ENCODE measurements at places on chromosomes 3 and 15.

DNA sequence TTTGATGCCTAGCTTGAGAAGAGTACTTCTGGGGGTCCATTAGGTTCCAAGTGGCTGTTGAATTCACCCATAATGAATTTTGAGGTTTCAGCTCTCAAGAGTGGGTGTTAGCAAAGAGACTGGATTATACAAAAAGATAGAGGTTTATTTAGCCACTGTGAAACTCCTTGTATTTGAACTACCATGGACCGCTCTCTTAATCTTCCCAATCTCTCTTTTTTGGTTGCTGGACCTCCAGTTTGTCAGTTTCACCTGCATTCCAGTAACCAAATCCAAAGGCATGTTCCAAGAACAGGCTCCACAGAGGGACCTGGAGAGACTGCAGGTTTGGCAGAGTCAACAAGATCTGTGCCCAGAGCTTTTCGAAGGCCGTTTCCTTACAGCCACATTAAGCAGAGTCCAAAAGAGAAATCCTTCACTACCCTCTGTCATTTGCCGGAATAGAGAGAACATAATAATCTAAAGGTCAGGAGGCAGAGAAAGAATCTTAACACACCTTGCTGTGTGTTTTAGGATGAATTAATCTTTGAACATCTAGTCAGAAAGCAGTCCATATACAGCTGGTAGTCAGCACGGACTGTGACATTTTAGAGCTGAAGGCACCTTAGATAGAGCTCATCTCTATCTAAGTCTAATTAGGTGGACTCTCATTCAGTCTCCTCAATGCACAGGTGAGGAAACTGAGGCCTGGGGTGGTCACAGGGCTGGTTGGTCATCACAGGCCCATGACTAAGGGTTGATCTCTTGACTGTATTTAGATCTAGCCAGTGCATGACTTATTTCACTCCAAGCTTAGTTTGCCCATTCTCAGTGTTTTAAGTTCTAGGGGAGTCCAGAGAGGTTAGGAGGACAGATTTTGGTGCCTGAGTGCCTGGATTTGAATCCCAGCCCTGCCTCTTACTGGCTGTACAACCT is 1.3 kb downstream of the ABHD2 start:
- DNase-seq: peak; percentile 83

DNA sequence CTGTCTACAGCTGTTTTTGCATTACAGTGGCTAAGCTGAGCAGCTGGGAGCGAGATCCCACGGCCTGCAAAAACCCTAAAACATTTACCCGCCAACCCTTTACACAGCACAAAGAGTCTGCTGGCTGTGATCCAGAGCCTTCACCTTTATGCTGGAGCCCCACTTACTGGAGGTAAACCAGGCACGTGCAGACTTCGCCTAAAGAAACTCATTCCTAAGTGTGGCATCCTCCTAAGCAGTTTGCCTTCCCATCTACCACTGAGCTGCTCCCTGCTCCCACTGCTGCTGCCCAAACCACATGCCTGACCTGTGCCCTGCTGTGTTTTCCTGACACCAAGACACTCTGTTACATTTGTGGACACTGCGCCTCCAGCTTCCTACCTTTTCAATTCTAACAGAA is 53.0 kb downstream of the CHSY1 start:
- no peak for DNase-seq

- no peak for DNase-seq
These were observed 2.9 kb downstream of the PXK start for GRCh38 chr3:58335652-58335947.

DNA sequence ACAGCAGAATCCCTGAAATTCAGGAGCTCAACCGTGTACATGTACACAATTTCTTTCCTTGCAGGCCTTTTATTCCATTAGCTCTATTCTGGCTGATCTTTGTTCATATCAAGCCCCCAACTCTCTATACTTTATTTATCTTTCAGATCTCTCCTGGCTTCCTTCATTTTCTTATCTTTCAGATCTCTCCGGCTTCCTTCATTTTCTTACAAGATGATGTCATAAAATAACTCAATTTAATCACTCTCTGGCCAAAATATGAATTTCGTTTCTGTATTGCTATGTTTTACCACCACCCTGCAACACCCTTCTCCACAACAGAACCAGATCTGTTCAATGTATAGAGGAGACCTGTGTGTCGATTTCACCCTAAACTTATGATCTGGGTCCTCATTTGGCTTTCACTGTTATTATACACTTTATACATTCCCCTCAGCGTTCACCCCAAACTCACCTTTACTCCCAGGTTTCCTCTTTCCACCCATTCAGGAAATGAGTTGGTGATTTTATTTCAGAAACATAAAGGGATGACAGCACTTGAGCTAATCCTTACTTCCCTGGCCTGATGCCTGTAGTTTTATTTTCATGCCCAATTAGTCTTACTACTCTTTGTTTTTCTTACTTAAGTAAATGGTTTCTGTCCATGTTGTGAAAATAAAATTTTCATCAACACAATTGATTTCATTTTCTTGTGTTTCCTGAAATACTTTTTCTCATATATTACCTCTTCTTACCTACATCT is 195.5 kb downstream of the BCHE start:
- no peak for DNase-seq

GRCh38 chr15:85748176-85748575 is 46.5 kb downstream of the KLHL25 start:
- DNase-seq: no peak

DNA sequence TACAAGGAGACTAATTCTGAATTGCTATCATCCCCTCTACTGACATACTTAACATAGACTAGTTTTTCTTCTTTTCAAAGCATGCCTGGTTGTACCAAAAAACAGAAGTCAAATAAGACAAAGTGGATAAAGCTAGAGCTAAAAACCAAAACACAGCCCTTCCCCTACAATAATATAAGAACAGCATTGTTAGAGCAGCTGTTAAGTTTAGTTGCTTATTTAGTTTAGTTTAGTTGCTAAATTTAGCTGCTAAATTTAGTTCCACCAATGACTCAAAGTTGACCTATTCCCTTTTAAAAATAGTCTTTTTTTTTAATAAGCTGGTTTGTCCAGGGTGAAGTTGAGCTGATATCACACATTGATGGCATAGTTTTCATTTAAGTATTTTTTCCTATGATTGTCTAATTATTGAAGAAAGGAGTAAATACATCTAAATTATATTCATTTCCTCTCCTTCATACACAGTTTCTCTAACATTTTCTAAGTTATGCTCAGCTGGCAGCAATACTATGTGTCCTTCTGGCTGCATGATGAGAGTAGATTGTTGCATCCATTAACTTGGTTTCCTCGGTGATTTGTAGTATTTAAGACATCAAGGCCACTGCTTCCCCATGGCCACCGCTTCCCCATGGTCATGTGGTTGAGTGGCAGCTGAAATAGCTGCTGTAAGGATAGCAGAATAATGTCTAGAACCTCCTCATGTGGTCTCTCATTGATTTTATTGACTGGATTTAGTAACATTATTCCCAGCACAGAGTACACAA is 718.6 kb upstream of the NECTIN3 start:
- no peak for DNase-seq

DNA sequence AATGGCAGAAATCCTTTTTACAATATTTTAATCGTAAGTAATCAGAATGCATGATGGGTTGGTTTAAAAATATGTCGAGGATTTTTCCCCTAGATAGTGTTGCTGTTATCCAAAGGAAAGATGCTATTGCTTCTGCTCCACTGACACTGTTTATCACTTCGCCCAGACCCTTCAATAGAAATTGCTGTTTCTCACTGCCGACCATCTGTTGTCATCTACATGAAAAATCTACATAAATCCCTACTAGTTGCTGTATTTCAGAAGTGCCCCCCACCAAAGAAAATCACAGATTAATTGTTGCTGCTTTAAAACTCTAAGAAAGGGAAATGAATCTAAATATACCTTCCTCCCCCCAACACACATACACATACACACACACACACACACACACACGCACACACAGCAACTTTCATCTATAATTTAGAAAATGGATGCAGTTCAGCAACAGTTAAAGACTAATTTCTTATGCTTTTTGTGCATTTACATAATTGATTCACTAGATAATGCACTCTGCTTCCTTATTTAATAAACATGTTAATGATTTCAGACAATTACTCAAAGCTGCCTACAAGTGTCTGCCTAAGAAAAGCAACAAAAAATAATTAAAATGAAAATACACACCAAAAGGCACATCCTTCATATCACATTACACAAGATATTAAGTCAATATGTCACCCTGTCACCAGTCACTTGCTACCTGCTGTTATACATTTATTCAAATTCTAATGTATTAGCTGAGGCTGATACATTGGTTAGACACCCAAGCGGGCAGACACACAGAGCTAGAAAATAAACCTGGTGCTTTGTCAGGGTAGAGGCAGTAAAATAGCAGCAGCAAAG is 82.8 kb downstream of the RORA start:
- DNase-seq: no peak

DNA sequence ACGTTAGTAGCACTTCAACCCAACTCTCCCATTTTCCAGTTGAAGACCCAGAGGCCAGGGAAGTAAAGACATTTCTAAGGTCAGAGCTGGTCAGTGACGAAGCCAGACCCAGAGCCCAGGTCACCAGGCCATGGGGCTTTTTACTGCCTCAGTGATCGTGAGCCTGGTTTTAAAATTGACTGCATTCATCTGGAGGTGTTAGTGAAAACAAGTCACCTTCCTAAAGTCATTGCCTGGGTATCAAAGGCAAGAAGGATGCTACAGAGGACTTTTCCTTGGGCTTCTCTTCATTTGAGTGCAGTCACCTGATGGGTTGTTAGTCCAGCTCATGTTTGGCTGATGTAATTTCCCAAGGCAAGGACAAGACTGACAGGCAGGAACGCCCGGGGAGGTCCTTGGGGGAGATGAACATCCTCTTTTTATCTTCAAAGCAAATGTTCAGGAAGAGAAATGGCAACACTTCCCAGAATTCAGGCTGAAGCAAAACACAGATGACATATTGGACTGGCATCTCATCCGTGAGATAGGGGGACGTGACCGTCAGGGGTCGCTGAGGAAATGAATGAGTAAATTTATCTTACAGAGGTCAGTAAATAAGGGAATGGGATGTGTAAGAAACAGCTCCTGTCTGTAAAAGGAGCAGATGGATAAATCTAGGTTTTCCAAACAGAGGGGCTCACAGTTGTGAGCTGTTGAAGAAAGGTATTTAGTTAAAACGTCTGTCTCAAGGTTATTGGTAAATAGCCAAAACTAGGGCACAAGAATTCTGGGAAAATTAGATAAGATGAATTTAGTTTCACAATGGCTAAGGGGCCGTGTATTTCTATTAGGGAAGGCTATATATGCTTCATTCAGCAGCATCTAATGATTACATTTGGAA is 201.2 kb downstream of the OPA1 start:
- DNase-seq: no peak

- DNase-seq: no peak
These were observed 4.3 kb downstream of the TBC1D2B start for GRCh38 chr15:78073046-78073787.

GRCh38 chr15:76337059-76337695 is 604 bp downstream of the ISL2 start:
- no peak for DNase-seq

GRCh38 chr3:95521396-95521795 is 1293.0 kb upstream of the EPHA6 start:
- no peak for DNase-seq

GRCh38 chr15:39682366-39682765 is 100.3 kb downstream of the FSIP1 start:
- DNase-seq: no peak

GRCh38 chr15:87736891-87737389 is 519.6 kb downstream of the NTRK3 start:
- DNase-seq: no peak

- no peak for DNase-seq
These were observed 57.1 kb upstream of the STRIT1 start for GRCh38 chr3:155350571-155350970.

GRCh38 chr15:58608711-58609110 is 140.8 kb downstream of the ADAM10 start:
- DNase-seq: no peak

DNA sequence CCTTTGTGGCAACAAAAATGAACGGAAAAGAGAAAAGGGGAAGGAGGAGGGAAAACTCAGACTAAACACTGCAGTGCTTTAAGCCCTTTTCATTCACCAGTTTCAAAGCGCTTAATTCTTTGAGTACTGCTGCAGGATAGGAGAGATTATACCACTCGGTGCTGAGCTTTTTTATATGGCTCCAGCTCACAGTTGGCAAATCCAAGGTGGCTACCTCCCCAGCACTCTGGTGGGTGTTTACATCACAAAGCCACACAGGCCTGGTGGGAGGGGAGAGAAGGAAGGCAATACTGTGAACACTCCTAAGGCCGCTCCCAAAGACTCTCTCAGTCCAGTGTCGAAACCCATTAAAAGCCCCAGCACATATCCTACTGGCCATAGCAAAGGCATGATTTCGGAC is 191.4 kb downstream of the STT3B start:
- DNase-seq: no peak

DNA sequence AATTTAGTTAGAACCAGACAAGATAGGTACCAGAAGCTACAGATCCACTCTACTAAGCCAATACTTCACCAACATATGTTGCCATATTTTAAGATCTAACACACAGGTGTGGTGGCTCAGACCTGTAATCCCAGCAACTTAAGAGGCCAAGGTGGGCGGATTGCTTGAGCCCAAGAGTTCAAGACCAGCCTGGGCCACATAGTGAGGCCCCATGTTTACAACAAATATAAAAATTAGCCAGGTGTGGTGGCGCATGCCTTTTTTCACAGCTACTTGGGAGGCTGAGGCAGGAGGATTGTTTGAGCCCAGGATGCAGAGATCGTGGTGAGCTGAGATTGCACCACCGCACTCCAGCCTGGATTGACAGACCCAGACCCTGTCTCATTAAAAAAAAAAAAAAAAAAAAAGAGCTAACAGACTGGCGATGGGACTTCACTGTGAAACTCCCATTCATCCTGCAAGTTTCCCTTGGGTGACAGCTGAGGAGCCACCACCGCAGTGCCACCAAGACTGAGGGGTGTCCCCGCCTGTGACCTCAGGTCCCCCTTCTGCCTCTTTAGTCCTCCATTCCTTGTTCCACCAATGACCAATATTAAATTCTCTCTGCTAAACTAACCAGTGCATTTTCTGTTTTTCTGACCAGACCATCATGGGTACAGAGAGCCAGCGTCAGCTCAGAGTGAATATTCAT is 163.3 kb downstream of the OR4M2 start:
- DNase-seq: no peak

DNA sequence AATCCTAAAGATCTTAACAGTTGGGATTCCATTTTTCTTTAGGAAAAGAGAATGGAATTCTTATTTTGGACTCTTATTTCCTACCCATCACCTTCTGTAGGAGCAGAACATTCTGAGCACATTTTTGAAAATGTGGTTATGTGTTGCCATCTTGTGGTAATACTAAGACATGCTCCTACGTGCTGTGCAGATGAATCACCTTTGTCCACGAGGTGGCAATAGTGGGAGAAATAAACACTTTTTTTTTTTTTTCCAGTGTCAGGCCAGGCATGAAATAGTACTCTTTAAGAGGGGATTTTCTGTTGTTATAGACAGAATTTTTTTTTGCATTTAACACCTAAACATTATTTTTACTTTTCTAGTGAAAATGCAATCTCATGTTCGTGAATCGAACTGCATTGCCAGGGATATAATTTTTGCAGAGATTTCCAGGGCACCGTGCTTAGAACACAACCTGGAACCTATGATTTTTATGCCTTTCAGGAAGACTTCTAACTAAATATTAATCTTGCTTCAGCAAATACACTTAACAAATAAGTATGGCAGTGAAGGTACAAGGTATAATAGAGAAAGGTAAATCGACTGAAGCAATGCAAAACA is 196.6 kb downstream of the GAP43 start:
- peak; percentile 75 for DNase-seq

Measured in DMS79 (cell line).